ENCODE measurements at places on chromosomes 5 and 9. TPM values are rescaled to one million over a fixed set of nuclear protein-coding genes. Genes with fewer than 3 reads are reported as not detected.
A peak's percentile ranks its signal among the peaks of the same experiment; 100 is the strongest.

Gene TPM2
- 1,163 TPM for total RNA-seq

Gene RCL1
- total RNA-seq = 5.0 TPM

Gene IPO11
- total RNA-seq = 34.5 TPM

Gene TMEM215
- not detected for total RNA-seq

- peak; percentile 57 for DNase-seq
These were observed 88.8 kb downstream of the PHF2 start for GRCh38 chr9:93665128-93665636.

- no peak for DNase-seq
These were observed 152.3 kb downstream of the HSD17B3 start for GRCh38 chr9:96149533-96150280.

- DNase-seq = peak; percentile 71
These were observed 156.3 kb downstream of the GOLPH3 start for GRCh38 chr5:32017692-32018367.

DNA sequence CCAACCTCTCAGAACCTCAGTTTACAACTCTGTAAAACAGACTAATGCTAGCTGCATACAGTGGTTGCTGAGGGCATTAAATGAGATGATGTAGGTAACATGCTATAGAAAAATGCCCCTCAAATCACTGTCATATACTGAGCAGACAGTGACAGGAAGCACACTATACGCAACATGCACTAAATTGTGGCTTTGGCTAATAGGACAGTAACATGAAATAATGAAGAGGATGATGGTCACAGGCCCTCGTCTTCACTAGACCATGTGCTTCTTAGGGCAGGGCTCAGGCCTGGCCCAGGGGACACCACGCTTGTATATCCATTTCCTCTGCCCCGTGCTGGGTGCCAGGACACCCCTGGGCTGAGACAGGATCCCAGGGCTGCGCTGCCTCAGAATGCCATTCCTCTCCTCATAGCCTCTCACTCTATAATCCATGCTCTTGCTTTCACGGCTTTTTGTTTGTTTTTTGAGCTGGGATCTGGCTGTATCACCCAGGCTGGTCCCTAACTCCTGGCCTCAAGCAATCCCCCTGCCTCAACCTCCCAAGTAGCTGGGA lies 18.9 kb downstream of the CSF1R start:
- DNase-seq = no peak

DNA sequence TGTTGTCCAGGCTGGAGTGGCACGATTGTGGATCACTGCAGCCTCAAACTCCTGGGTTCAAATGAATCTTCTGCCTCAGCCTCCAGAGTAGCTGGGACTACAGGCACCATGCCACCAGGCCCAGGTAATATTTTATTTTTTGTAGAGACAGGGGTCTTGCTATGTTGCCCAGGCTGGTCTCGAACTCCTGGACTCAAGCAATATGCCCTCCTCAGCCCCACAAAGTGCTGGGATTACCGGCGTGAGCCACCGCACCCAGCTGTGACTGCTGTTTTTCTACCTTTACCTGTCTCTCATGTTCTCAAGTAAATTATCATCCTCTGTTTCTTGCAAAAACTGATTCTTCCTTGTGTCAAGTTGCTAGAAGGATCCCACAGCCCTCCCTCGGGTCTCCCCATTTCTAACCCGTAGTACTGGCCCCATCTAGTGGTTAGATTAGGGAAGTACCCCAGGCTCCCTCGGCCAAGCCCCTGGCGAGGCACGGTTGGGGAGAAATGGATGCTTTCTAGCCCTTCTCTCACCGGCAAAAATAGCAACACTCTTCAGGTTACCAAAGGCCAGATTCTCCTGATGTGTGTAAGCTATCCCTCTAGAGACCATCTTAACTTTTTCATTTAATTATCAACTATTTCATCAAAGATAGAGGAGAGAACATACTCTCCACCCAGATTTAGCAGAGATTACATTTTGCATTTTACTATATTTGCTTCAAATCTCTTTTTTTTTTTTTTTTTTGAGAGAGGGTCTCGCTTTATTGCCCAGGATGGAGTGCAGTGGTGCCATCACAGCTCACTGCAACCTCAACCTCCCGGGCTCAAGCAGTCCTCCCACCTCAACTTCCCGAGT lies 19.2 kb upstream of the TOR1B start:
- DNase-seq = peak; percentile 82

DNA sequence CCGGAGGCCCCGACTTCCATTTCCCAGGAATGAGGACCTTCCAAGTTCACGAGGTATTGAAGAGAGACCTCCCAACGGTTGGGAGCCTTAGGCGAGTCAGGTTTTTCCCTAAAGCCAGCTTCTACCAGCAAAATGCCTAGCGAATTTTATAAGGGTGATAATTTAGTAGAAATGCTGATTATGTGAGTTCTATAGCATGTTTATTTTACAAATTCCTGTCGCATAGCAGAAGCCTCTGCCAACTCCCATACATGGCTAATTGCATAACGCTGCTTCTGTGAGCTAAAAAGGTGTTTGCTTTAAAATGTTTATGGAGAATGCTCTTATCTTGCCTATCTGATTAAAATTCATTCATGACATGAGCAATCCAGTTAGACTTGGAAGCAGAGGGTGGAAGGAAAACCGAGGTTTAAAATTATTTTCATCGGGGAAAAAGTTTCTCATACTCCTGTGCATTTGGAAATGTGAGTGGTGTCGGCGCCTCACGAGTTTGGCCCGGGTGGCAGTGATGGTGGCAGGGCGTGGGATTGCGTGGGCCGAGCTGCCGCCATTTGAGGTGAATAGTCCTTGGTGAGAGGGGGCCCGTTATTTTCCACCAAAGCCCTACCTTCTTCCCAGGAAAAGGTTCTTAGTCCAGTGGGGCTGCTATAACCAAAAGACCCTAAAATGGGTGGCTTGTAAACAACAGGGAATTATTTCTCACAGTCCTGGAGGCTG lies 104.4 kb upstream of the FCN2 start:
- no peak for DNase-seq

DNA sequence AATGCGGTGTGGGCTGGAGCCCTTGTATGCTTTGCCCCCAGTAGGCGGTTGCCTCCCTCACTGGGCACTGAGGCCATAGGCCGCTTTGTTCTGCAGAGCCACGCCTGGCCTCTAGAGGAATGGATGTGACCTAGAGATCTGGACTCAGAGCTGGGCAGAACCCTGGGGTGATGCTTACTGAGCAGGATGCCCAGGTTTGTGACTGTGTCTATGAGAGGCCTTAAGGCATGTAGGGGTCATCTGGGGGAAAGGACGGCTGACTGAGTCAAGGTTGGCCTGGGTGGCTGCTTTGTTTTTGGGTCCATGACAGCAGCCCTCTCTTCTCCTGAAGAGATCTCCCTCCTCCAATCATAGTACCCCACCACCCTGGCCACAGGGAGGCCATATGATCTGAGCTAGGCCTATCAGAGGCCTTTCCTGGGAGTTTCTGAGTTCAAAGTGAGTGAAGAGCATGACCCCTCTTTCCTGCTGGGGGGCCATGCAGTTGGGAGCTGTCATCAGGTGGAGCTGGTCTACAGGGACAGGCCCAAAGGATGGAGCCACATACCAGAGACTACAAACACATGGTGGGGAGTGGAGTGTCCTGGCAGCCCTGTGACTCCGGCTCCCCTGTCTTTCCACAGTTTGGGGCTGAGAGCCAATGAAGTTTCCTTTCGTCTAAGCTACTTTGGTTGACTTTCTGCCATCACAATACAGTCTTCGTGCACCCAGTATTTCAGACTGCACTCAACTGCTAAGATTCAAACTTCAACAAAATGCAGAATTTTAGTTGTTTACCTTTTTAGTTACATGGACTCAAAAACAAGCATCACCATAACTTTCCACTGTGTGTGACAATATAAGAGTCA lies 165.4 kb downstream of the AUH start:
- DNase-seq = no peak

GRCh38 chr9:137458194-137459151 lies 661 bp downstream of the NSMF start:
- peak; percentile 68 for DNase-seq

Data from Right ventricle myocardium inferior (tissue), 1 donor.